ENCODE measurements at places on chromosomes 13 and 19.

- DNase-seq: no peak
Measured at GRCh38 chr13:75687150-75687763, 51.1 kb downstream of the LMO7 start.

DNA sequence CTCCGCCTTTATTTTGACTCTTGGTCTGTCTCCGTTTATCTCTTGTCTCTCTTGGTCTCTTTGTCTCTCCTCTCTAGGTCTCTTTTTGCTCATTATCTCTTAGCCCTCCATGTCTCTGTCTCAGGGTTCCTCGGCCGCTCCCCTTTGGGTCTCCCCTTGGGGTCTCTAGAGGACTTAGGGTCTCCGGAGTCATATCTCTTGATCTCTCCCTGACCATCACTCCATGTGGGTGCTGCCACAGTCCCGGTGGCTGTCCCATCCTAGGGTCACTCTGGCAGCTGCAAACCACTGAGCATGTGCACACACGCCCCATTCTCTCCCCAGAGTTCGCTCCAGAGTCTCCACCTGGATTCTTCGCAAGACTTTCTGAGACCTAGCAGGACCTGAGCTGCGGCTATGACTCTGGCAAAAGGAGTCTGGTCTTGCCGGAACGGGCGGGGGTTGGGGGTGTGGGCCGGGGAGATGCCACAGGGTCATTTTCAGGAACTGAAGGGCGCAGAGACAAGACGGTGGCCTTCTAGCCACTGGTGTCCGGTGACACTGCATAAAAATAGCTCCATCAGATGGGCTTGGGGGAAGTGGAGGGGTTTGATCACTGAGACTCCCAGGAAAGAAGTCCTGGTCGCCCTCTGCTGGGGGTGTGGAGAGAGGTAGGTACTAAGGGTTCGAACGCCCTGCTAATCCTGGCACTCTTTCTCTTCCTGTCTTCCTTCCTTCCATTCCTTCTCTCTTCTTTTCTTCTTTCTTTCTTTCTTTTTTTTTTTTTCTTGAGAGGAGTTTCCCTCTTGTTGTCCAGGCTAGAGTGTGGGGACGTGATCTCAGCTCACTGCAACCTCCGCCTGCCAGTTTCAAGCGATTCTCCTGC lies 1.2 kb upstream of the KCNA7 start:
- DNase-seq: no peak

- no peak for DNase-seq
Measured at GRCh38 chr19:49981603-49982593, 20.9 kb upstream of the SIGLEC11 start.

DNA sequence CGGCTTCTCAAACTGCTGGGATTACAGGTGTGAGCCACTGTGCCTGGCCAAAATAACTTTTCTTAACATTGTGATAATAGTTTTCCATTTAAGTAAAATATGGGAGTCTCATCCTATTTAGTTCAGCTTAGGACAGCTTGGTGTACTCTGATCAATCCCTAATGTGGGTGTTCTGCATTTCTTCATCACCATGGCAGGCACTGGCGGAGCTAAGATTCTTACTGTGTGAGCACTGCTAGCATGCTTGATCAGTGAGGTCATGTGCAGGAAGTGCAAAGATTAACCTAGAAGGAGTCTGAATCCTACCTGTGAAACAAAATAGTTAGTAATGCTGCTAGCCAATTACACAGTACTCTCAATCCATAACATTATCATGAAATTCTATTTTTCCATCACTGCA lies 1684.2 kb upstream of the SLC10A2 start:
- DNase-seq: no peak

GRCh38 chr13:102033857-102034331 lies 368.0 kb downstream of the FGF14 start:
- no peak for DNase-seq

Measured in activated CD4-positive, alpha-beta T cell treated with anti-CD3 and anti-CD28 coated beads, Interleukin-2, amount 50 U/mL, for 4 hours (primary cell).